H1 (cell line): ENCODE measurements at places on chromosomes 11 and 22.

DNA sequence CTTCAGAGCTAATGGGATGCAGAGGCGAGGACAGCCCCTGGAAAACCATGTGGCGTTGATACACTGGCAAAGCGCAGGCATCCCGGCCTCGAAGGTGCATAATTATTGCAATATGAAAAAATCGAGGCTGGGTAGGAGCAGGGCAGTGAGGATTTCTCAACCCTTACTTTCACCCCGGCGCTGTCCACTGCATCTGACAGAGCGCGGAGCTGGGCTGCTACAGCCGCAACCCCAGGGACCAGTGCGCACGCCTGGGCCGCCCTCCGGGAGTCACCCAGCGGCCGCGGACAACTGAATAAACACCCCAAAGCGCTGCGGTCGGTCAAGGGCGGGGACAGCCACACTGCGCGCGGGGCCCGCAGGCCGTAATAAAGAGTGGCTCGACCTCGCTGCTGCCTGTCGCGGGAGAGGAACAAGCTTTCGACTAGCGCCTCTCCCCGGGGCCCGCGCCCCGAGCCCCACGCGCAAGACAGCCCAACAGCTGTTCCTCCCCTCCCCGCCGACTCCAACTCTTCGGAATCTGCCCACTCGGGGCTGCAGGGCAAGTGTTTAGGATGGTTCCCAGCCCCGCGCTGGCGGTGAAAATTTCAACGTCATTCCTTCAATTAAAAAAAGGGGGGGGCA lies 3.6 kb upstream of the WT1 start:
- peak overlapping the region; percentile 39 for H3K4me3 ChIP-seq
- peaks cover 92% of the 10 kb centered on the region for H3K27me3 ChIP-seq
- no peak overlapping the region for H3K27ac ChIP-seq
- H3K36me3 ChIP-seq = no peaks in the 10 kb centered on the region
- no peak for DNase-seq

GRCh38 chr11:46913484-46913883 lies 4.9 kb downstream of the LRP4 start:
- no peaks in the 10 kb centered on the region for H3K36me3 ChIP-seq
- H3K4me1 ChIP-seq = peaks cover 25% of the 10 kb centered on the region
- H3K27ac ChIP-seq = peak overlapping the region; percentile 55; the same call in 1 of the 2 replicates
- no peak for DNase-seq

DNA sequence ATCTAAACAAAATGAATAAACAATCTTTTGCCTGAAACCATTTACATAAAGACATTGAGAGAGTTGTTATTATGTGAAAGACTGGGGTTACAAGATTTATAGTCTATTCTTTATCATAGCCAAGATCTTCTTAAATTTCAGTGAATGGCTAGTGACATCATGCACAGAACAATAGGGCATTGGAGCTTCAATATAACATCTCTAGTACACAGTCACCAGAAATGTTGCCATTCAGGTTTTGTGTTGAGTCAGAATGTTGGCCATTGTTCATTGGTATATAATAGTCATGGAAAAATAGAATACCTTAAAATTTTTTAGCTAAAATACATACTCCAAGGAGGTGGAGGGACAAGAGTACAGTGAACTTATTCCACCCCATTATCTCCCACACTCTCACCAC lies 44.3 kb downstream of the SLC5A12 start:
- H3K27ac ChIP-seq = no peak overlapping the region
- no peak overlapping the region for H3K4me3 ChIP-seq
- no peaks in the 10 kb centered on the region for H3K36me3 ChIP-seq
- H3K4me1 ChIP-seq = no peaks in the 10 kb centered on the region

DNA sequence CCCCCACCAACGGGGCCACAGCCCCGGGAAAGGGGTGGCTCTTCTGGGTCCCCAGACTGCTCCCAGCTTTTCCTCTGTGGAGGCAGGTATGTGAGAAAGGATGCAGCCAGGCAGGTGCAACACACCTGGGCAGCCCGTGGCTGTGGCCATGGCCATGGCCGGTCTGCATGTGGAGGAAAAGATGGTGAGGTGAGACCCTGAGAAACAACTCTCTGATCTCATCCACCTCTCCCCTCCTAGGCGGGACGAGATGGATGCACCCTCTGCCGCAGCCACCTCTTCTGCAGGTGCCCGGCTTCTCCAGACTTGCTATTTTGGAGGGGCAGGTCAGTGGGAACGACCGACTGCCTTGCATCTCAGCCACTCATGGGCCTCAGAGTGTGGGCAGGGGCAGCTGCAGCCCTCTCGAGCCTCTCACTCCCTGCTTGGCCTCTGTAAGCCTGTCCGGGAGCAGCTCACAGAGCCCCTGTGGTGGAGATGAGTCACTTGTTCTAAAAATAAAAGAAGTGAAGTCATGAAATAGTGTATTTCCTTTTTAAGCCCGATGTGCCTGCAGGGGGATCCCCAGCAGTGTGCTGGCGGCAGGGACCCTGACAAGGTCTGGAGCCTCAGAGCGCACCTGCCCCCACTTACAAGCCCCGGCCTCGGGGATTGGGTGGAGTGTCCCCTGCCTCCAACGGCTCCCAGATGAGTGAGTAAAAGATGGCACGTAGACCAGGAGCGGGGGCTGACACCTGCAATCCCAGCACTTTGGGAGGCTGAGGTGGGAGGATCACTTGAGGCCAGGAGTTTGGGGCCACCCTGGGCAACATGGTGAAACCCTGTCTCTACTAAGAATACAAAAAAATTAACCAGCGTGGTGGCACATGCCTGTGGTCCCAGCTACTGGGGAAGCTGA lies 10.7 kb downstream of the SMIM38 start:
- peak; percentile 61 for DNase-seq
- H3K4me1 ChIP-seq = no peaks in the 10 kb centered on the region; the same call in 1 of the 2 replicates
- no peak overlapping the region for H3K27ac ChIP-seq
- H3K36me3 ChIP-seq = no peaks in the 10 kb centered on the region
- H3K27me3 ChIP-seq = no peaks in the 10 kb centered on the region

DNA sequence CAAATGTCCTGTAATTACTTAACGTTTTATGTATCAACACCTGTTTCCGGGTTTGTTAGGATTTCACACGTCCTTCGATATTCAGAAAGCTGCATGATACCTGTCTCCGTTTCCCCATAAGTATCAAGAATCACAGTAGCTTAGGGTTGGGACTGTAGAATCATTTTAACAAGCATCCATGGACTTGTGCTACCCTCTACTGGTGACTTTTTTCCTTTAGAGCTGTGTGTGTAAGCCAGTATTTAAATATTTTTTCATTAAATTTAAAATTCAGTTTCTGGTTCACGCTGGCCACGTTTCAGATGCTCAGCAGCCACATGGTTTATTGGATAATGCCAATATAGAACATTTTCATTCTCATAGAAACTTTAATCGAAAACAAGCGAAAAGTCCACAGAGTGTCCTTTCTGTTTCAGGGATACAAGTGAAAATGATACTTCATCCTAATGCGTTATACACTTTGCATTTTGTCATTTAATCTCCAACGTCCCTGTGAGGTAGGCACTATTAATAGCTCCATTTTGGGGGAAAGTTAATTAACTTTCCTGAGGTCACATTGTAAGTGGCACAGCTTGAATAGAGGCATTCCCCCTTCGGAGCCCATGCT lies 61.5 kb upstream of the SLC25A18 start:
- H3K27me3 ChIP-seq = no peaks in the 10 kb centered on the region
- no peak overlapping the region for H3K27ac ChIP-seq
- no peaks in the 10 kb centered on the region for H3K4me1 ChIP-seq
- H3K36me3 ChIP-seq = peaks cover 58% of the 10 kb centered on the region
- DNase-seq = no peak
- H3K4me3 ChIP-seq = no peak overlapping the region

GRCh38 chr11:80773919-80774318 lies 1333.1 kb upstream of the TENM4 start:
- H3K27me3 ChIP-seq = no peaks in the 10 kb centered on the region
- no peak overlapping the region for H3K4me3 ChIP-seq
- no peaks in the 10 kb centered on the region for H3K36me3 ChIP-seq
- 0 out of 2 replicates have a peak, but pooled peaks cover 2% of the 10 kb centered on the region for H3K4me1 ChIP-seq
- no peak overlapping the region for H3K27ac ChIP-seq

DNA sequence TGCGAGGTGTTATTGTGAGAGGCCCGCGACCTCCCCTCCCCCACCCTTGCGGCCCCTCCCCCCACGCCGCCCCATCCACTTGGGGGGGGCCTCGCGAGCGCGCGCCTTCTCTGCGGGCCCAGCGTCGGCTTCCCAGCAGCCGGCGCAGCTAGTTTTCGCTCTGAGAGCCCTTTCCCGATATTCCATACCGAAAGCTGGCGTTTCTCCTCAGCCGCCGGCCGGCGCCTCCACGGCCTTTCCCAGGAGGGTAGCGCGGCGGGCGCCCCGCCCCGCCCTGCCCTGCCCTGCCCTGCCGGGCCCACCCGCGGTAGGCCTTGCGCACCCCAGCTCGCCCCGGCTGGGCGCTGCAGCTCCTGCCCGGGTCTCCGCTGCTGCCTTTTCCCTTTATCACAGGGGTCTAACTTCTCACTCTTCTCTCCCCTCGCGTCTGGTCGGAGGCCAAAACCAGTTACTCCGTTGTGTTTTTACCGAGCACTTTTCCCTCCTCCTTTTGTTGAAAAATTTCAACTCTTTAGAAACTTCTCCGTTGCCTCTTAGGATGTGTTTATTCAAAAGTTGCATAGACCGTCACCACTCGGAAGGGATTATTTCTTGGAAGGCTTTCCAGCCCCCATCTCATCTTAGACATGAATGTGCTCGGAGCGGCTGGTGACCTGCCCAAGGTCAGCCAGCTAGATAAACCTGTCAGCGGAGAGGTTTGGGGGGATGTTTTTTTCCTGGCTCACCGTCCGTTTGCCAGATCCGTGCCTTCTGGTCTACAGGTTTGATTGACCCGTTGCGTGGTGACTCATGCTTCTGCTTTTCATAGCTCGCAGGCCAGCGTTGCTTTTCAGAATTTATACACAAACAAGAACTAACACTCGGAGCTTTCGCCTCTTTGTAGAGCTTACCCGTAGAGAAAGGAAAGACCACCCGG lies 648 bp downstream of the PAFAH1B2 start:
- no peak for DNase-seq
- peak overlapping the region; percentile 88 for H3K4me3 ChIP-seq
- H3K36me3 ChIP-seq = peaks cover 2% of the 10 kb centered on the region; the same call in 1 of the 2 replicates
- H3K4me1 ChIP-seq = peaks cover 11% of the 10 kb centered on the region
- peak overlapping the region; percentile 92; the same call in 1 of the 2 replicates for H3K27ac ChIP-seq
- no peaks in the 10 kb centered on the region for H3K27me3 ChIP-seq

DNA sequence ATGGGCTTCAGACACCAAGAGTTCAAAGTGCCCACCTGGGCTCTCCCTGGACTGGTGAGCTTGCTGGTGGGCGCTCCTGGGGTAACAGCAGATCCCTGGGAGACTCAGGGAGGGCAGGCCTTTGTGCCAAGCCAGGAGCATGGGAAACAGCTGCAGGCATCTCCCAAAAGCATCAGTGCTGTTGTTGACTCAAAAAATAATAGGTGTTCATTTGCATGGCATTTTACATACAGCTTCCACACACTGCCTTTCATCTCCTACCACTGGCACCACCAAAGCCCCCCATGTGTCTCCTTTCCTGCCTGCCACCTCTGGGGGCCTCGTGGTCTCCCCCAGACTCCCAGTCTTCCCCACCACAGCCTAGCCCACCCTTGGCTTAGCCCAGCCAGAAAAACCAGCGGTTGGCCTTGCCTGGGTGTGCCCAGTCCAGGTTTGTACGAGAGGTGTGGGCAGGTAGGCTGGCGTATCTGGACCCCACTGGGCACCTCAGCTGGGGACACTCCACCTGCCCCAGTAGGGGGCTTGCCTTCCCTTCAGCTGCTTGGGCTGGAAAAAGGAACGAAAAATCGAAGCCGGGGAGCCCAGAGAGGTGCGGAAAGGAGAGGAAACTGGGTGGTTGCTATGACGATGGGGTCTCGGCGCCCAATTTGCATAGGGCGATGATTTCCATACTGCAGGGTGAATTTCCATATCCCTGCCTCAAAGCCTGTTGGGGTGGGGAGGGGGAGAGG lies 15.0 kb downstream of the POU2F3 start:
- H3K36me3 ChIP-seq = no peaks in the 10 kb centered on the region
- peak; percentile 73 for DNase-seq
- peaks cover 6% of the 10 kb centered on the region for H3K27me3 ChIP-seq
- no peak overlapping the region for H3K27ac ChIP-seq

GRCh38 chr11:74608431-74608830 lies 16.0 kb downstream of the POLD3 start:
- peaks cover 21% of the 10 kb centered on the region for H3K36me3 ChIP-seq
- H3K4me3 ChIP-seq = no peak overlapping the region
- H3K4me1 ChIP-seq = no peaks in the 10 kb centered on the region
- DNase-seq = no peak
- no peak overlapping the region for H3K27ac ChIP-seq
- H3K27me3 ChIP-seq = no peaks in the 10 kb centered on the region

DNA sequence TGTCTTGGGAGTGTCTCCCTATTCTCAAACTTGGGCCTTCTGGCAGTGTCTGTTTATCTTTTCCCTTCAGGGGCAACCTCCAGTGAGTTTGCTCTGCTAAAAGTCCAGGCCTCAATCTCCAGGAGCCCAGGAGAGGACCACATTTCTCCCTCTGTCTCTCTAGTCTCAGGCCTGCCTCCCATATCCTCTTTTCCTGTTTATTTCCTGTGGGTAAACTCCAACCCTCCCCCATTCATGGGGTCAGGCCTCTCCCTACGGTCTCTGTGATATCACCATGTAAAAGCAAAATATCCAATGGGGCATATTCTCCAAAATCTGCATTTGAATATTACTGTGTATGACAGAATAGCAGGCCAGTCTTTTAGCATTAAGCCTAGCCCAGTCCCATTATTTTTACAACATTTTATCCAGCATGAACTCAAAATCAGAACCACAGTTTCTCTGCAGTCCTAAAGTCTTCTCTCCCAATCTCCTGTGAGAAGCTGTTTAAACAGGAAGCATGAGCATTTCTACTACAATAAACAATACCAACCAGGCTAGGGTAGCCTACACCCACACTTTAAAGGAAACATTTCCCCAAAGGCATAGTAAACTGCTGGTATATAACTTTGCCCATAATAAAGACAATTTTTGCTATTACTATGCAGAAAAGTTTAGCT lies 18.0 kb upstream of the TMEM135 start:
- H3K27ac ChIP-seq = no peak overlapping the region
- no peaks in the 10 kb centered on the region for H3K27me3 ChIP-seq
- no peaks in the 10 kb centered on the region for H3K36me3 ChIP-seq

- no peak overlapping the region for H3K27ac ChIP-seq
- H3K27me3 ChIP-seq = no peaks in the 10 kb centered on the region
- H3K4me3 ChIP-seq = no peak overlapping the region
Observed at GRCh38 chr11:5546457-5546856, 1.9 kb downstream of the OR52H1 start.

- no peaks in the 10 kb centered on the region for H3K27me3 ChIP-seq
- no peaks in the 10 kb centered on the region for H3K4me1 ChIP-seq
- H3K27ac ChIP-seq = no peak overlapping the region
- H3K36me3 ChIP-seq = no peaks in the 10 kb centered on the region
Observed at GRCh38 chr22:37180531-37181231, 7.4 kb downstream of the C1QTNF6 start.
